Neural progenitor cell (in vitro differentiated cells): ENCODE measurements at places on chromosomes 3 and 15.

DNA sequence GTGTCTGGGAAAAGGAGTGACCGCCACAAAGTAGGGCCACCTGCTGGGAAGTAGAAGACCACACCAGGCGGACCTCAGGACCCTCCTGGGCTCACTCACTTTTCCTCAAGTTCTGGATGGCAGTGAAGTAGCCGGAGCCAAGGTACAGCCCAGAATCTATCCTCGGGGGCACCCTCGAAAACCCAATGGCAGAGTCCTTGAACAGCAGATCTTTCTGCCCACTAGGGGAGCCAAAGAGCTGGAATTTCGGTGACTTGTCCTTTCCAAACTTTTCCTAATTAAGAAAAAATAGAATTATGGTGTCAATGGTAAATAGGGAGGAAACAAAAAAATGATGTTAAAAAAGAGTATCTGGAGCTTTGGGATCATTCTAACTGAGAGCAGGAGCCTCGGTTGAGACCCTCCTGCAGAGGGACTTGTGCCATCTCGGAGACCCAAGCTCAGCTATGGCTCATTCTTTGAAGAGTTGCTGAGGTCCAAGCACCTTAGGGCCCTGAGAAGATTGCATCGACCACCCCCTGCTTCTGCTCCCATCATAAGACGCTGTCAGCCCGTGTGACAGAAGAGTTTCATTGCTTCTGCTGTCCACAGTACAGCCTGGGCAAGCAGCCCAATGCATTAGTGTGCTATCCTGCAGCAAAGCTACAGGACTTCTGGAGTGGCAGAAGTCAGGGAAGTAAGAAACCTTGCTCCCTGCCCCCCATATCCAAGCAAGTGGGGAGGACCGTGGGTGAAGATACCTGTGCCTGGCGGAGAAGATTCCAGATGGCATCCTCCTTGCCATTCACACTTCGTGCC lies 14.8 kb downstream of the LTF start:
- DNase-seq = peak; percentile 25

GRCh38 chr3:39189959-39190269 lies 2.5 kb downstream of the XIRP1 start:
- peak; percentile 81 for DNase-seq

- no peak for DNase-seq
Measured at GRCh38 chr15:73326157-73326556, 42.6 kb downstream of the HCN4 start.

GRCh38 chr15:95567686-95568085 lies 762.8 kb upstream of the NR2F2 start:
- DNase-seq = no peak

DNA sequence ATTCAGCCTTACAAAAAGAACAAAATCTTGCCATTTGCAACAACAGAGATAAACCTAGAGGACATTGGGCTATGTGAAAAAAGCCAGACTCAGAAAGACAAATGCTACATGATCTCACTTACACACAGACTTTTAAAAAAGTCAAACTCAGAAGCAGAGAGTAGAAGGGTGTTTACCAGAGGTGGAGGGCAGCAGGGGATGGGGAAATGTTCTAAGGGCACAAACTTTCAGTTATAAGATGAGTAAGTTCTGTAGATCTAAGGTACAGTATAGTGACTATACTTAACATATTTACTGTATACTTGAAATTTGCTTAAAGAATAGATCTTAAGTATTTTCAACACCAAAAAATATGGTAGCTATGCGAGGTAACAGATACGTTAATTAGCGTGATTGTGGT lies 3.0 kb downstream of the MYEF2 start:
- DNase-seq = no peak

GRCh38 chr15:66943456-66944095 lies 121.8 kb upstream of the SMAD3 start:
- peak; percentile 19 for DNase-seq

GRCh38 chr3:141763088-141763750 lies at the start of gene GRK7:
Gene GRK7 (plus strand): TSS chr3:141763408. CDS start chr3:141778285, 14,877 bp downstream.
- DNase-seq = no peak

DNA sequence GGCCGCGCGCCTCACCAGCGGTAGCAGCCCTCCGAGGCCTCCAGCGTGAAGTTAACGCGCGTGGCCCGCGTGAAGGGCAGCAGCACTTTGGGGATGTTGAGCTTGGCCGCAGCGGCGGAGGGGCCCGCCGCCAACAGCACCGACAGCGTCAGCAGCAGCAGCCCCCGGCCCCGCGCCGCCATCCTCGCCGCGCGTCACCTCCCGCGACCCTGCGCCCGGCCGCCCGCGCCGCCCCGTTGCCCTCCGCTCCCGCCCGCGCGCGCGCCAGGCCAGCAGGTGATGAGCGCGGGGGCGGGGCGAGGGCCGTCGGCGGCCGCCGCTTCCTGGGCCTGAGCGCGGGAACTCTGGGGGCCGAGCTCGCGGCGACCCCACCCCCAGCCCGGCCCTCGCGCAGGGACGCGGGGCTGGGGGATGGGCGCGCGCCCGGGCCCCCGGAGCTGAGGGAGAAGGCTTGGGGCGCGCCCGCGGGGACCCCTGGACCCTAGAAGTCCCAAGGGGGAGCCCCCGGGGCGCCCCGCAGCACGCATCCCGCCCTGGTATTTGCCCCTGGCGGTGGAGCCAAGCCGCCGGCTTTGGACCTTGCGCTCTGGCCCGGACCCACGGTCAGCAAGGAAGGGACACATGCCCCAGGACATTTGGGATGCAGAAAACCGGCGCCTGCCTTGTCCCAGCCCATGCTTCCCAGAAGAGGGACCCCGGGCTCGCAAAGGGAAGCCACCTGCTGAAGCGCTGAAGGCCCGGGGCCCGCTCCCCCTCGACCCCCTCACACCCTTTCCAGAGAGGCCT lies at the start of gene NUP210:
TSS of gene NUP210 (minus strand) at position 278 of the 786 bp plus-strand sequence. CDS start at position 182, 96 bp downstream.
- peak; percentile 89 for DNase-seq

DNA sequence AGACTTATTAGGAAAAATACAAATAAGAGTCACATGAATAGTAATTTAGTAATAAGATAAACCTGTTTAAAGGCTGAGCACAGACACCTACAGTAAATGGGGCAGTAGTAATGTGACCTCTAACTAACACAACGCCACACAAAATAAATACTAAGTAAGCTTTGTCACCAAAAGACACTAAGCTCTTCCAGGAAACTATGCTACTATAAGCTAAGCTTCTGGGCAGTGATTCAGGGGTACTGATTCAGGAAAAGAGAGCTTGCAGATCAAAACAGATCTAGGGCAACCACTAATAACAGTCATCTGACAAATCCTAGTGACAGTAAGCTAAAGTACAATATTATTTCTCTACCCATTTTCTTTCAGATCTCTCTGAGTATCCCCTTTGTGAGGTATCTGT lies 68.8 kb downstream of the PLOD2 start:
- DNase-seq = no peak

GRCh38 chr15:68268405-68268804 lies 9.1 kb upstream of the FEM1B start:
- DNase-seq = no peak

- no peak for DNase-seq
Measured at GRCh38 chr15:39417366-39418134, 163.3 kb upstream of the THBS1 start.

DNA sequence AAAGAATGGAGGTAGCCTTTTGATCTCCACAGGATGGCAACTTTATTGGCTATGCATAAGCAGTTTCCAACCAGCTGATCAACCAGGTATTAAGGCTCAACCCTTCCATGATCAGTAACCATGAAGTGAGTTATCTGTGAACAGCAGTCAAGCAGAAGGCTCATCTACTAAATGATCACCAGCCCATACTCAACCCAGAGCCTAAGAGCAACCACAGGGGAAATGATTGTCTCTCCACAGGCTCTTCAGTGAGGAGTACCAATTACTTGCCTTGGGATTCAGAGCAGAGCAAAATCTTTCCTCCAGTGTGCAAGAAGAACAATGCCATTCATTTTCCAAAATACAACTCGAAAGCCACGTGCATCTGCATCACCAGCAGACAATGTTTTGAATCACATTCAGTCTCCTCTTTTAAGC lies 754.8 kb downstream of the ROBO1 start:
- peak; percentile 23 for DNase-seq

- no peak for DNase-seq
Measured at GRCh38 chr3:35673017-35673416, 33.7 kb downstream of the ARPP21 start.

GRCh38 chr3:183892610-183893214 lies 8.0 kb upstream of the PARL start:
- DNase-seq = no peak

GRCh38 chr3:142481196-142481595 lies 33.4 kb upstream of the XRN1 start:
- DNase-seq = no peak

DNA sequence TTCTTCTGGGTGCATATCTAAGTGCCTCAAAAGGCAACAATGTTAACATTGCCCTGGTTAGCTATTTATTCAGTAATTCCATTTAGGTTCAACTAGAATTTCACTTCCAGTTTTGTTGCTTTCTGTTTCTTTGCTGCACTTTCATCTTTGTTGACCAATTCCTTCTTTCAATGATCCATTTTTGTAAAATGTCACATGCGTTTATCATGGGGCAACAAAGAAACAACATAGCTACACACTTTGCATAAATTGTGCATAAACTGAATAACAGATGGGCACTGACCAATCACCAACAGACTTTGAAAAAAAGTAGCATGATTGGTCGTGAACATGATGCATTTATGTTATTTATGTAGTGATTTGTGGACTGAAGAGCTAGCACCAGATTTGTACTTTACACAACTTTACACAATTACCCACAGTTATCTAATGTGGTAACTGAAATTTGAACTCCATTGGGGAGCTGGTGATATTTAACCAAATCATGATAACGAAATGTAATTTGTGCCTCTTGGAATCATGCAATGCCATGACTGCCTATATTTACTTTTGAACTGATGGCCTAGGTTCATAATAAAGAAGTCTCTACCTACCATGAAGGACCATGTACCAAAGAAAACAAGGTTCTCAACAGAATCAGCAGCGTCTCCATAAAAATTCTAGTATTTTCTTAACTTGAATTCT lies 7.1 kb upstream of the CPOX start:
- no peak for DNase-seq

DNA sequence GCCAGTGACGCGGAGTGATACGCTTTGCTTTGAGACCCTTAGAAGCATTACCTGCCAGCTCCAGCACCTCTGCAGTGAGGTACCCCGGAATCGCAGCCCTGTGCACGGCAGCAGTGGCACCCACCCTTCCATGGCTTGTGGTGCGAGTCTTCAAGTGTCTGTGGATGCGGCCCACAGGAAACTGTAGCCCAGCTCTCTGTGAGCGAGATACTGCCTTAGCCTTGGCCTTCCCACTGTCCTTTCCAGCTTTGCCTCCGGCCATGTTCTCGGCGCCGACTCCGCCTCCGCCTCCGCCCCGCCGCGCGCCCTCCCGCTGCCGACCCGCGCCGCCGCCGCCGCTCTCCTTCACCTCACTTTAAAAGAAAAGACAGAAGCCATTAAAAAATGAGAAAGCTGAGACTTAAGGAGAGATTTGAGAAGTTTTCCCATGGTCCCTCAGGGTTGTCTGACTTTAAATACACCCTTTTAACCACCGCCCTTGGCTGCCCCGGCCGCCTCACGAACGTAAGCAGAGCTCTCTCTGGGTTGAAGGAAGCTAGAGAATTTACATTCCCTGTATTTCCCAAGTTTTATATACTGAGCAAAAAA lies 78.5 kb upstream of the FAM174B start:
- DNase-seq = no peak
